ENCODE measurements at places on chromosomes 11 and 22. TPM values are rescaled to one million over a fixed set of nuclear protein-coding genes. Genes with fewer than 3 reads are reported as not detected.

DNA sequence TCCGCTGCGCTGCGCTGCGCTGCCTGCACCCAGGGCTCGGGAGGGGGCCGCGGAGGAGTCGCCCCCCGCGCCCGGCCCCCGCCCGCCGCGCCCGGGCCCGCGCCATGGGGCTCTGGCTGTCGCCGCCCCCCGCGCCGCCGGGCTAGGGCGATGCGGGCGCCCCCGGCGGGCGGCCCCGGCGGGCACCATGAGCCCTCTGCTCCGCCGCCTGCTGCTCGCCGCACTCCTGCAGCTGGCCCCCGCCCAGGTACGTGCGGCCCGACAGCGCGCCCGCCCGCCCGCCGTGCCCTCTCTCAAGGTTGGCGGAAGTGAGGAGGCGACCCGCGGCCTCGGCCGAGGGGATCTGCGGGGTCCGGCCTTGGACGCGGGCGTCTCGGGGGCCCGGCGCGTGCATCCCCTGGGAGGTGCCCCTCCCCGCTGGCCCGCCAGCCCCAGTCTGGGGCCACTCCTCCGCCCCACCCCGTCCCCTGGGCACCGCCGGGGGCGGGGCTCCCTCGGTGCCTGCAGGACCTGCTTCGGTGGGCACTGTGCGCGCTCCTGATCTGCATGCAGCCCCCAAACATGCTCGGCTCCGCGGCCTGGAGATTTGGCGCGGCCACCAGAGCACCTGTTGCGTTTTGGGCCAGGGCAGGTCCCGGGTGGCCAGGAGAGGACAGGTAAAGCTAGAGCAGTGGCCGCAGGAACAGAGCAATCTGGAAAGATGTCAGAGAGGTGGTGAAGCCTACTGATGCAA is 429 bp downstream of the VEGFB start:
- no peaks in the 10 kb centered on the region for H3K36me3 ChIP-seq
- peak; percentile 82 for DNase-seq
- no peaks in the 10 kb centered on the region for H3K27me3 ChIP-seq
- H3K27ac ChIP-seq, result peak overlapping the region; percentile 95
- peak overlapping the region; percentile 86 for H3K4me3 ChIP-seq

Gene CRYBB3
- total RNA-seq, result not detected

GRCh38 chr22:29700900-29701154 is 19.0 kb upstream of the CABP7 start:
- H3K4me3 ChIP-seq, result no peak overlapping the region
- no peaks in the 10 kb centered on the region for H3K4me1 ChIP-seq
- DNase-seq, result no peak
- H3K27ac ChIP-seq, result peak overlapping the region; percentile 66
- H3K36me3 ChIP-seq, result no peaks in the 10 kb centered on the region
- H3K27me3 ChIP-seq, result no peaks in the 10 kb centered on the region

GRCh38 chr11:60831143-60831500 is 10.8 kb upstream of the CCDC86 start:
- peak; percentile 91 for DNase-seq
- no peak overlapping the region for H3K4me3 ChIP-seq
- no peaks in the 10 kb centered on the region for H3K36me3 ChIP-seq

DNA sequence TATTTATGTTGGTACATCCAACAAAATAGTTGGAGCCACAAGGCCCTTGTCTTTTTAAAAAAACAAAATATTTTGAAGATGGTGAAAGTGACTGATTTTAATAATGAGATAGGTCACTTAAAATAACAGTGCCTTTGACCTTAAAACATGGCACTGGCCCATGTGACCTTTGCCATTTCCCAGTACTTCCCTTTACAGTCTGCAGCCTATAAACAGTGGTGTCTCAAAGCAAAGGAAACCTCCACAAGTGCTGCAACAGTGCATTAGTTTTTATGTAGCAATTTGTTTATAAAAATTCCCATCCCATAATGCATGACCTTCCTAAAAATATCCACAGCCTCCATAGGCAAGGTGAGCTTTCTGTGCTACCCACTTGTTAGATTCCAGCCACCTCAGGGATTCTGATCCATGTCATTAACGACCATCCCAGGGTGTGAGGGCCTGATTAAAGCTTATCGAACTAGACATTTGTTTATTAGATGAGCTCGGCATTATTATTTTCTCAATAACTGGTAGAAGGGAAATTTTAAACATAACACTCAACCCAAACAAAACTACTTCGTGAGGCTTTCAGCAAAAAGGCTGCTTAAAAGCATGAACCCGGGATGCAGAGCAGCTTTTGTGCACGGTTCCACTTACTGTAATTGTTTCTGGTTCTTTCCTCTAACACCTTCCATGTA is 28.0 kb upstream of the CRKL start:
- no peaks in the 10 kb centered on the region for H3K4me1 ChIP-seq
- no peak overlapping the region for H3K27ac ChIP-seq
- H3K27me3 ChIP-seq, result no peaks in the 10 kb centered on the region
- DNase-seq, result no peak
- no peaks in the 10 kb centered on the region for H3K36me3 ChIP-seq

- DNase-seq, result peak; percentile 22
- no peaks in the 10 kb centered on the region for H3K4me1 ChIP-seq
- H3K27ac ChIP-seq, result no peak overlapping the region
- no peaks in the 10 kb centered on the region for H3K27me3 ChIP-seq
- no peaks in the 10 kb centered on the region for H3K36me3 ChIP-seq
- no peak overlapping the region for H3K4me3 ChIP-seq
These were observed 100.6 kb downstream of the MORC2 start for GRCh38 chr22:30867746-30868662.

GRCh38 chr11:42819126-42819525 is 492.7 kb upstream of the API5 start:
- no peaks in the 10 kb centered on the region for H3K36me3 ChIP-seq
- H3K27me3 ChIP-seq, result no peaks in the 10 kb centered on the region
- no peaks in the 10 kb centered on the region for H3K4me1 ChIP-seq

DNA sequence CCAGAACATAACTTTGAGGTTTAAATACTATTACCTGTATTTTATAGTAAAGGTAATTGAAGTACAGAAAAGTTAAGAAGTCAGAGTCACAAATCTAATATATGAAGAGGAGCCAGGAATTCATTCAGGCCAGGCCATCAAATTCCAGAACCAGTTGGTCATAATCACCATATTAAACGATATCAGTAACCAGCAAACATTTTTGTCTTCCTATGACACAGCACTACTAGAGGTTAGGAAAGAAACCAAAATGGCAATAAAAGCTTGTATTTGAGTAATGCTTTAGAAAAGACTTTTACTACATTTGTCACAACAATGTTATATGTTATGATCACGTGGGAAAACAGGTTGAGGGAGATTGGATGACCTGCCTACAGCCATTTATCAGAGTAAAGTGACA is 62.2 kb downstream of the DKK3 start:
- no peaks in the 10 kb centered on the region for H3K4me1 ChIP-seq
- H3K4me3 ChIP-seq, result no peak overlapping the region
- DNase-seq, result no peak
- H3K27ac ChIP-seq, result no peak overlapping the region
- no peaks in the 10 kb centered on the region for H3K27me3 ChIP-seq

Gene ADSL
- 32.2 TPM for total RNA-seq

DNA sequence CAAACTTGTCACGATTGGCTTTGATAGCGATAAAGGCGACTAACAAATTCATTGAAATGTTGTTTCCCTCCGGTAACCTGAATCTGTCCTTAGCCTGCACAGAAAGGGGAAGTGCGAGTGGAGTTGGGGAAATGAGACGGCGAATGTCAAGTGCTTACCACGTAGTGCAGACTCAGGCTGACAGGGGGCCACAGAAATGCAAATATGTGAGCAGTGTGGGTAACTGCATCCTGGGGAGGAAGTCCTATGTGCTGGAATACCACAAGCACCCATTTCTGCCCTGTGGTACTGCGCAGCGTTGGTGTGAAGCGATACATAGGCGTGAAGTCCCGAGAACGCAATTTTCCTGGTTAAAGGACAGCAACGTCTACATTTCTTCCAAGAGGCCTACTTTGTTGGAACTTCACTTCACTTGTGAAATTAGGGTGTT is 869 bp upstream of the EIF4ENIF1 start:
- peaks cover 28% of the 10 kb centered on the region for H3K4me1 ChIP-seq
- no peaks in the 10 kb centered on the region for H3K27me3 ChIP-seq
- no peaks in the 10 kb centered on the region for H3K36me3 ChIP-seq
- H3K27ac ChIP-seq, result peak overlapping the region; percentile 98
- DNase-seq, result peak; percentile 91

- DNase-seq, result no peak
- H3K4me1 ChIP-seq, result no peaks in the 10 kb centered on the region
- H3K27me3 ChIP-seq, result no peaks in the 10 kb centered on the region
- H3K4me3 ChIP-seq, result no peak overlapping the region
- H3K36me3 ChIP-seq, result no peaks in the 10 kb centered on the region
These were observed 18.3 kb downstream of the MS4A6A start for GRCh38 chr11:60164550-60165075.

DNA sequence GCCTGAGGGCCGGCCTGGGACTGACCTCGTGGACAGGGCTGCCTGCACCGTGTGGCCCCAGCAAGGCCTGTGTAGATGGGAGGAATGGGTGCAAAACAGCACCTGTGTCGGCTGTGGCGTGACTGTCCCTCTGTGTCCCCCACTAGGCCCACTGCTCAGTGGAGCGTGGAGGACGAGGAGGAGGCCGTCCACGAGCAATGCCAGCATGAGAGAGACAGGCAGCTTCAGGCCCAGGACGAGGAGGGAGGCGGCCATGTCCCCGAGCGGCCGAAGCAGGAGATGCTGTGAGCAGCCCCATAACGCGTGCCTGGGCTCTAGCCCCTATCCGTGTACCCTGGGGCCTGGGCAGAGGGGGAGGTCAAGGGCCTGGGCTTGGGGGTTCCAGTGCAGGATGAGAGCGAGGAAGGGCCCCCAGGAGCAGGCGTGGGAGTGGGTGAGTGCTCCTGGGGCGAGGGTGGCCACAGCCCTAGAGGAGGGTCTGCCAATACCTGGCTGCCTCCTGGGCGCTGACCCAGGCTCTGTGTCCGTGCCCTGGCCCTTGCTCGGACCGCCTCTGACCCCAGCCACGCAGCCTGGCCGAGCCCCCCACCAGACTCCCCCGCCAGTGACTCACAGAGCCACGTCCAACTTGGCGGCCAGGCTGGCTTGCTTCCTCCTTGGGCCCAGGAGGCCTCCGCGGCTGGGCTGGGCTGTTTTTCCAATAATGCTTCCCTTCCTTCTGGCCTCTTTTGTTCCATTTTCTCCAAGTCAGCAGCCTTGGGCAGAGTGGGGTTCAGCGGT is 11.6 kb downstream of the PRR33 start:
- no peaks in the 10 kb centered on the region for H3K36me3 ChIP-seq
- peak overlapping the region; percentile 60 for H3K27ac ChIP-seq
- peak; percentile 53 for DNase-seq
- H3K4me3 ChIP-seq, result no peak overlapping the region
- no peaks in the 10 kb centered on the region for H3K27me3 ChIP-seq

Gene SCT
- 12.6 TPM for total RNA-seq

- H3K27me3 ChIP-seq, result no peaks in the 10 kb centered on the region
- no peak overlapping the region for H3K4me3 ChIP-seq
- H3K36me3 ChIP-seq, result no peaks in the 10 kb centered on the region
- H3K4me1 ChIP-seq, result no peaks in the 10 kb centered on the region
These were observed 6.1 kb upstream of the FEZ1 start for GRCh38 chr11:125502198-125502597.

Gene CHRNA10
- total RNA-seq, result 1.9 TPM

- no peak for DNase-seq
- no peaks in the 10 kb centered on the region for H3K27me3 ChIP-seq
- no peak overlapping the region for H3K4me3 ChIP-seq
- no peaks in the 10 kb centered on the region for H3K36me3 ChIP-seq
- H3K4me1 ChIP-seq, result no peaks in the 10 kb centered on the region
These were observed 23.9 kb downstream of the GLB1L2 start for GRCh38 chr11:134355656-134356055.

DNA sequence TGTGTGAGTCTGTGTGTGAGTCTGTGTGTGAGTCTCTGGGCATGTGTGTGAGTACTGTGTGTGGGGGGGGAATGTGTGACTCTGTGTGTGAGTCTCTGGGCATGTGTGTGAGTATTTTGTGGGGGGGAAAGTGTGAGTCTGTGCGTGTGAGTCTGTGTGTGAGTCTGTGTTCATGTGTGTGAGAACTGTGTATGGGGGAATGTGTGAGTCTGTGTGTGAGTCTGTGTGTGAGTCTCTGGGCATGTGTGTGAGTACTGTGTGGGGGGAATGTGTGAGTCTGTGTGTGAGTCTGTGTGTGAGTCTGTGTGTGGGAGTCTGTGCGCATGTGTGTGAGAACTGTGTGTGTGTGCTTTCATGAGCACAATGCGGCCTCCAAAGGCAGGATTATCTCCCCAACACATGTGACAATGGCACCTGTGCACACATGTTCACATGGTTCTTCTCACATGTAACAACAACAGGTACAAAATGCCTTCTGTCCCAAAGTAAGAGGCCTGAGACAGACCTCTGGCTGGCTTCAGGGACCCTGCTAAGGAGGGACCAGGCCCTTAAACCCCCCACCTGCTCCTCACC is 1.6 kb downstream of the CD5 start:
- H3K27me3 ChIP-seq, result no peaks in the 10 kb centered on the region
- peak overlapping the region; percentile 81 for H3K27ac ChIP-seq
- no peak for DNase-seq

DNA sequence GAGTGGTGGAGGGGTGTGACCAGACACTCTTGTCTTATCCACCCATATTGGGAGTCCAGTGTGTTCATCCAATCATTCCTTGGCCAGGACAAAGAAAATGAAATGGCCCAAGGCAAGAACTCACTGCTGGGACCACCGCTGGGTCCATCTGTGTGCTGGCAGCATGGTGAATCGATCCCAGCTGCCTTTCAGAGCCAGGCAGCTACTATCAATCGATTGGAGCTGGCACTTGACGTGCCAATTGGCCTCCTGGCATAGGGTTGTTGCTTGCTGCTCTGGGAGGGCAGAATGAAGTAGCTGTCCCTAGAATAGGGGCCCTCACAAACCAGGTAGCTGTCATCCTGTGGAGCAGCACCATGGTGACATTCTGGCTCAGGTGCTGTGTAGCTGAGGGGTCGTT is 1.4 kb upstream of the ARVCF start:
- peaks cover 13% of the 10 kb centered on the region for H3K4me1 ChIP-seq
- no peaks in the 10 kb centered on the region for H3K36me3 ChIP-seq
- H3K27me3 ChIP-seq, result no peaks in the 10 kb centered on the region
- DNase-seq, result no peak

DNA sequence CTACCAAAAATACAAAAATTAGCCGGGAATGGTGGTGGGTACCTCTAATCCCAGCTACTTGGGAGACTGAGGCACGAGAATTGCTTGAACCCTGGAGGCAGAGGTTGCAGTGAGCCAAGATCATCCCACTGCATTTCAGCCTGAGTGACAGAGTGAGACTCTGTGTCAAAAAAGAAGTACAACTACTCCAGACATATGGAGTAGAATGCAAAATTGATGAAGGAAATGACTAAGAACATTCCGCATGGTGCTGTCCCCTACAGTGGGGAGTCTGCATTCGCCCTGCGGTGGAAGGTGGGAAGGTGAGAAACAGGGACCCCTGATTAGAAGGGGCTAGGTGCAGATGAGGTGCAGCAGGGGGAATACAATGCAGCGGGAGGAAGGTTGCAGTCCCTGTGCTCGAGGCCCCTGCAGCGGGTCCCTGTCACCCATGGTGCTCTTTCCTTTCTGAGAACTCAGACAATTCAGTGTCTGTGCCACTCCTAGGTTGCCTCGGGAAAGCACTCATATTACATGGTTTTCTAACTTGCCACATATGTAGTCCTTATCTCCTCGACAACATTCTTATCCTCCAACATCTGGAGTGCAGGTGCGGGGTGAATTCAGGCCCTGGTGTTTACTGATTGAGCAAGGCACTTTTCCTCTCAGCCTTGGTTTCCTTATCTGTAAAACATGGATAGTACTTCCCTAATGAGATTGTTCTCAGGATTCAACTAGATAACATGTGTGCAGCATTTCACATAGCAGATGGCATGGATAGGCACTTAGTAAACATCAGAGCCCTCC is 5.2 kb downstream of the POLD4 start:
- no peaks in the 10 kb centered on the region for H3K36me3 ChIP-seq
- no peaks in the 10 kb centered on the region for H3K27me3 ChIP-seq
- DNase-seq, result no peak
- peaks cover 29% of the 10 kb centered on the region for H3K4me1 ChIP-seq
